Activated gamma-delta T cell treated with anti-CD3 and anti-CD28 coated beads, Interleukin-2, amount 50 U/mL, for 16 hours (primary cell): ENCODE measurements at places on chromosomes 7 and 10.

GRCh38 chr10:119328223-119328622 is 120.9 kb downstream of the GRK5 start:
- no peak for DNase-seq

- no peak for DNase-seq
These were observed 2.9 kb downstream of the AQP1 start for GRCh38 chr7:30914596-30914995.

DNA sequence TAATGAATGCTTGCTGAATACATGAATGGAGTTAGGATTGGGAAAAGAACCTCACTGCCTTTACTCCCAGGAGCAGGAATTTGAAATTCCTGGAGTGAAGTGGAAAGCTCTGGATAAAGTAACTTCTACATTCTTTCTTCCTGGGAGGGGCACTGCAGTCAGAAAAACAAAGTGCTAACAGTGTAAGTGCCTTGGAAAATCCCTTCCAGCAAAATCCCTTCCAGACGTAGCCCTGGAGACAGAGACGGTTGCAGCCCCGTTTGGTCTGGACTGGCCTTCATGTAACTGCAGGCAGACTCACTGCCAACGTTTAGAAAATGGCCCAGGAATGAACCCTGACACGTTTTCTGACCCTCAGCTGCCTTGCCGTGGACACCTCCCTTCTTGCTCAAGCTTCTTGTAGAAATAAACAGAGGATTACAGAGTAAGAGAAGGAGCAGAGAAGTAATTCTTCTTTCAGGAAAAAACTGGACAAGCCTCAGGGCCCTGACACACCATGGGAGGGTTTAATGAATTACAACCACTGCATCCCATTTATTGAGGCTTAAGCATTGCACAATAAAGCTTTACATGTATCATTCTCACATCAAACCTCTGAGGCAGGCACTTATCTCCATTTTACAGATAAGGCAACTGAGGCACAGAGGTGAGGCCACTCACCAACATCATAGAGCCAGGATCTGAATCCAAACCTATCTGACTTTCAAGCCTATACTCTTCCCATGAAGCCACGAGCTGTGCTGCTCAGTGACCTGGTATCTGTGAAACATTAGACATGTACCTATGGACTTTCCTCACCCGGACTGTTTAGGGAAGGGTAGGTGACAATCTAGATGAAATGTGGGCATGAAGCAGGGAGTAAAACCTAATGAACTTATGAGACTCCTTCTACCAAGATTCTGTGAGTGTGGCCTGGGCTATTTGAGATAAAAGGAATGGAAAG is 7.8 kb downstream of the ITPRIP start:
- no peak for DNase-seq

DNA sequence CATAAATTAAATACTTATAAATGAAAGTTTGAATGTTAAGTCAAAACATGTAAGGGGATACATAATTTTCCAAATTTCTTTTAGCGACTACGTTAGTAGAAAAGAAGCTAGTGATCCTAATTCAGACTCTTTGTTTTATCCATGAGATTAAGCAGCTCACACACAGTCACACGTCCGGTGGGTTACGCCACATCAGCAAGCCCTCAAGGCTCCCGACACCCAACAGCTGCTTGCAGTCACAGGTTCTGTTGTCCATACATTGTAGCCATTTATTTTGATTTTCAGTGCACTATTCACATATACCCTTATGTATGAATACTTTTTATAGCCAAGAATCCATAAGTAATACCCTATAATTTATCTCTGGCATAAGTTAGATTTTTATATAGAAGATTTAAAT is 39.5 kb downstream of the XRCC2 start:
- DNase-seq, result no peak

DNA sequence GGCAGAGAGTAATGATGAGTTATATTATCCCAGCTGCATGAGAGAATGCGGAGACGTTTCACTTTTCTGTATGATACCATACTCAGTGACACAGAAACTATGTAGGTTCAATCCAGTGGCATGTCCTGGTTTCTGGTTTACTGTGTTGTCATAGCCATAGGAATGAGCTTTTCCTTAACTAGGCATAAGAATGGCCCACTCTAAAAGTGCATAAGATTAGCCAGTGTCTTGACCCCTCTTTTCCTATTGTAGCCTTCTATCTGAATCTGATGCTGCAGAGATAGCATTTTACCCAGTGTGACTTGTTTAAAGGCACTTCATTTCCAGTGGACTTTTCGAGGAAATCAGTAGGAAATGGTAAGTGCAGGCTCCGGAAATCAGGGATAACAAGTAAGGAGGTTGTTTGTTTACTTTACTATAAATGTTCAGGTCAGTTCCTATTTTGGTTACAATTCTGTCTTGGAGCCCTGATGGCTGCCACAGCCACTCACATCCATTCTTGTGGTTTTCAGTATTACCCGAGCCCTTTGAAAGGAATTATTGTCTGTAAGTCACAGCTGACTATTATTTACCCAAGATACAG is 70.5 kb downstream of the SEMA3A start:
- DNase-seq, result no peak

DNA sequence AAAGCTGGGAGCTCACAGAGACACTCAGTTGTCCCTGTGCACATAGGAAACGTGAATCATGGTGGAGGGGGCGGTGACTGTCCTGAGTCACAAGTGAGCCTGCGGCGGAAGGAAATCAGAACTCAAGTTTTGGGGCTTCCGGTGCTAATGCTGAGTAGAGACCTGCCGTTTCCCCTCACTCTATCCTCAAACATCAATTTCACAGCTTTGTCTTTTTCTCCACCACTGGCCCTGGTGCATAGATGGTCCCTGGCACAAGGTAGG is 21.9 kb downstream of the ADCYAP1R1 start:
- DNase-seq, result no peak

DNA sequence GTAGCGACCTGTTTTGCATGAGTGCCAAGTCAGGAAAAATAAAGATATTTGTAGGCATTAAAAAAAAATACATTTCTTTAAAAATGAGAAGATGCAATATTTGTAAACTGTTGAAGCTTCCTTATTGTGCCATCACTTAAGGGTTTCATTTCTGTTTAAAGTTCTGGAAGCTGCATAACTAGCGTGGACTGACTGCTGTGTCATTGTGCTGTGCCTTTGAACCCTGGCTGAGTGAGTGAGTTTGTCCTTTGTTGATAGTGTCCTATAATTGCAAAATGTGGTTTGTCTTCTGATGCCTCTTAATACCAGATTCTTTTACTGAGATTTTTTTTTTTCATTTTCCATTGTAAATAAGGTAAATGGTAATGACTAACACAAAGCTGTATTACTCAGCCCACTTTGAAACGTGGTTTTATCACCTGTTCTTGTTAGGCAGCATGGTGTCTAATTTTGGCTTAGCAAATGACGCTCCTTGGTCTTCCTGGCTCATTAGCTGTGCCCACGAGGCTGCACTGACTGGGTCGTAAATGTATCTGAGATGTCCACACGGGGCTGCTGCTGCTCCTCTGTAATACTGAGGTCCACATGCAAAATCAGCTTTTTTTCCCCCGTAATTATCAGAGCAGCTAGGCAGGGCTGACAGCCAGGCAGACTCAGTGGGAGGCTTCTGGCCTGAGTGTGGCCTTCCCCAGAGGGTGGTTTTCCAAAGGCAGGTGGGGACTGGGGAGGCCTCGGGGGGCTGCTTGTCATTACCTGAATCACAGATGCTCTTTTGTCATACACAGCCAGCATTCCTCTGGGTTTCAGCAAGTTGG is 14.8 kb downstream of the ZSCAN25 start:
- no peak for DNase-seq

DNA sequence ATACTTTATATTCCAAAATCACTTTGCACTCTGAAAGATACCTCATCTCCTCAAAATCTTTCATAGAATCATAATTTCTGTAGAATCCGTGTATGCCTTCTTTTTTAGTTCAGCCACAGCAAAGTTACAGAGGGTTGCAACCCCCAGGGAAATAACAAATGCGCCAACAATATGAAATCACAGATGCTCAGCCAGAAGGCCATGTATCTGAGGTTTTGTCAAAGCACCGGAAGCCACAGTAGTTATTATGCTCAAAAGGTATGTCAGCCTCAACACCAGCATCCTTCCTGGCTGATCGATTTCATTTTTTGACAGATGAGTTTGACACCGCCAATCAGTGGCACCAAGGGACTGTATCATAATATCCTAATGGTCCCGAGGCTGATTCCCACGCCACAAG is 204.1 kb downstream of the KCNMA1 start:
- DNase-seq, result no peak

DNA sequence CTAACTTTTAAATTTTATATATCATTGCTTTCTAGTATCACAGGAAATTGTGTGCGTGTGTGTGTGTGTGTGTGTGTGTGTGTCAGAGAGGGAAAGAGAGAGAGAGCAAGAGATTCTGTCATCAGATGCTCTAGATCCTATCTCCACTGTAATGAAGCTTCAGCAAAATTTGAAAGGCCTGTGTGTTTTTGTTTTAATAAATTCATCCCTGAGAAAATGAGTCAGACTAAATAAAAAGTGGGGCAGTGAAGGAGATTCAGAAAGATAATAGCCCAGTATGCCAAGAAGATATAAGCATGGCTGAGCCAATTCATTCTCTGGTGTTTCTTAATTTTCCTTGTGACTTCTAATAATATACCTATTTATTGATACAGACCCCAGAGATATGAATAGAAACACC is 184.2 kb upstream of the TMEM196 start:
- DNase-seq, result no peak

- no peak for DNase-seq
These were observed 168.8 kb upstream of the CDCA7L start for GRCh38 chr7:22114440-22114981.

GRCh38 chr7:42338916-42339540 is 102.0 kb upstream of the GLI3 start:
- no peak for DNase-seq

DNA sequence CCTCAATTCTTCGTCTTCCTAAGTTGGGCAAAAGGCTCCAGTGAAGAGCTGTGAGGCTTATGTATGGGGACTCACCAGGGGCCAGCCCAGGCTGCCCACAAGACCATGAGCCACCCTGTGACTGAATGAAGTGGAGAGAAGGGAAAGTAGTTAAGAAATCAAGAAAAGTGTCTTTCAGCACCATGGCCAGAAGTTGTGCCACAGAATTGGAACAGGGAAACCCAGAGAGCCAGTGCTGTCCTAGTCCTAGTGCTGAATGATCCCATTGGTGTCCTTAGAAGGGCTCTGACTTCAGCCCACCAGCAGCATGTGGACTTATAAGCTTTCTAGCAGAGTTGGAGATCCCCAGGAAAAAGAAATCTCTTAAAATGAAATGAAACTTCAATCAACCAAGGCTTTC is 37.0 kb upstream of the CCSER2 start:
- DNase-seq, result no peak

DNA sequence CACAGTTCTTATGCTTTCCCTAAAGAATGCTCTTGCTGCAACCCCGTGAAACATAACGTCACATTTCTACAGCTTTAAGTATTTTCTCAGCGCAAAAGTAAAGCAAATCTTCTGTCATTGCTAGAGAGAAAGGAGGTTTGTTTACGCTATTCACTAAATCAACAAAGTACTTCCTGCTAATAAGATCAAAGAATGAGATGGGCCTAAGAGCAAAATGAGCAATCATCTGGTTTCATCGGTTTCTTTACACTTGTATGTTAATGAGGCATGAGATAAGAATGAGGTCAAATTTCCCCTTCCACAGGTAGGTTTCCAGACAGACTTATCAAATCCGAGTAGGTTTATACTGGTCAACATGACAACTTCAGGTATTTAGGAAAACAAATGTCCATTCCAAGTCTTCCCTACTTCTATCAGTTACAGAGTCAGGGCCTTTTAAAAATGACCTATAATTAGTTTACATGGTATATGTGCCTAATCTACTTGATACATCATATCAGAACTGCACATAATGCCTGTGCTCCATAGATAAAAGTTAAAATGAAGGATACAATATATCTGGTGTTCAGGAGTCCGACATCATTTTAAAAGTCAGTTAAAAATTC is 8.4 kb downstream of the USP6NL start:
- no peak for DNase-seq

- no peak for DNase-seq
These were observed 649.0 kb upstream of the ANKRD30A start for GRCh38 chr10:36476399-36476798.

GRCh38 chr10:34689053-34689452 is 126.0 kb downstream of the PARD3 start:
- no peak for DNase-seq

DNA sequence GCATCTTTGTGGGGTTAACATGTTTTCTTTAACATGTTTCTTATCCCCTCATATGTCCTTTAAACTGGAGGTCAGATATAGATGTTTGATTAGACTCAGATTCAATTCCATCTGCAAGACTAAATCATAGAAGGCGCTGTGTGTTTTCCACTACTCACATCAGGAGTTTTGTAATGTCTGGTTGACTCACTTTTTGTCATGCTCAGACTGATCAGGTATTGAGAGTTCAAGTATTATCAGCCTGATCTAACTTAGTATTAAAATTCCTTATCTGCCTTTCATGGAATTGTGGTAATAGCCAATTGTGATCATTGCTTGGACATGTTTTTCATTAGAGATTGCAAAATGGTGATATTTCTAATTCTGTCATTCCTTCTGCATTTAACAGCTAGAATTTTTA is 30.2 kb downstream of the ENTPD7 start:
- no peak for DNase-seq

- no peak for DNase-seq
These were observed 24.0 kb downstream of the ZEB1 start for GRCh38 chr10:31343009-31343408.

GRCh38 chr7:18421297-18422002 is 74.1 kb upstream of the HDAC9 start:
- no peak for DNase-seq

DNA sequence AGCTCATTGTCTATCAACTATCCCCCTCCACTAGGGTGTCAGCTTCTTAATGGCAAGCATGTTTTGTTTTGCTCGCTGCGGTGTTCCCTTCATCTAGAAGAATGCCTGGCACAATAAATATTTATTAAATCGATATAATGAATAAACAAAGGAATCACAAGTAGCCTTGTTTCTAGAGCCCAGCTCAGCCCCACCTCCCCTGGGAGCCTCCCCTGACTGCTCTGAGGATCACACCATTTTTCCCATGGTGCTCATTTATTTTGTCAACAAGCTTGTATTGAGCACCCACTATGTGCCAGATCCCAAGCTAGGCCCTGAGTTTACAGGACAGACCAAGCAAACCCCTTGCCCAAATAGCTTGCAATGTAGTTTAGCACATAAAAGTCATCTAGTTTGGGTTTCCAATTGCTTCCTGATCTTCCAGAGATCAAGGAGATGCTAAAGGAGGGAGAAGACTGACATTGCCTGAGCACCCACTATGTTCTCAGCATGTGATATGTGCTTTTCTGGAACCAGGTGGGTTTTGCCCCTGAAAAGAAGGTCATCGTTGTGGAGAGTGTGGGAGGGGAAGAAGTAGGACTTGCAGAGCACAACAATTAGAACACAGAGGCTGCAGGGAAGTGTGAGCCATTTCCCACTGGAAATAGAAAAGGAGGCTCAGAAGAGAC is 42.3 kb upstream of the GPAM start:
- no peak for DNase-seq

DNA sequence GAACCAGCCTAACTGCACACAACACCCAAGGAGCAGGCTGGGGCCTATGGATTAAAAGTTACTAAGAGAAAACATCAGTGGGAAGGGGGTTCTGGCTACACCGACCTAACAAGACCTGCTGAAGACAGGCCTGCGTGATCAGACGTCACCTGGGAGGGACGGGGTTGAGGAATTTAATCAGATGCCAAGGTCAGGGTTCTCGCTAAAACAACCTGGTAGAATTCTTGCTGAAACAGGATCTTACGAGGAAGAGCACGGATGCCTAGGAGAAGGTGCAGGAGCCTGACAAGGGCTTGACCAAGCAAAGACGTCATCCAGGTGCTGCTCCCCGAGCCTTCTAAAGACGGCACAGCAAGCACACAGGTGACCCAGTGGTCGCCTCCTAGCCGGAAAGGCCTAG is 1.6 kb downstream of the IDI2 start:
- no peak for DNase-seq

- no peak for DNase-seq
These were observed 219.8 kb upstream of the FRMD4A start for GRCh38 chr10:14550471-14550981.
